Endothelial cell of umbilical vein (primary cell): ENCODE measurements at places on chromosomes 2 and 18. TPM values are rescaled to one million over a fixed set of nuclear protein-coding genes. Genes with fewer than 3 reads are reported as not detected.

Gene VWC2L
- total RNA-seq = not detected in 2 replicates

DNA sequence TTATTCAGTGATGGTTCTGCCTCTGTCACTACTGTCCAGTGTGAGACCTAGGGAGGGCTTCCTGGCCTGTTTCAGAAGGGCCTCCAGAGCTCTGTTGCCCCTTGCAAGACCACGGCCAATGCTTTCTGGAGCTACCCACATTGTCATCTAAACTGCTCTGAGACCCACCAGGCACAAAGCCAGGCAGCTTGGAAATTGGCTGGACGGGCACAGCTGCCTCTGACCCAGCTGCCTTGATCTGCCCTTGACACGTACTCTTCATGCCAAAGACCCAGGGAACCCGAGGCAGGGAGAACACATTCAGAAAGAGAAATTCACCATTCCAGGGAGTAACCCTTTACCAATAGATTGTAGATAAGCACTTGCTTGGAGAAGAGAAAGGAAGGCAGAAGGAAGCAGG, 183.7 kb upstream of the SIX2 start:
- DNase-seq = no peak

DNA sequence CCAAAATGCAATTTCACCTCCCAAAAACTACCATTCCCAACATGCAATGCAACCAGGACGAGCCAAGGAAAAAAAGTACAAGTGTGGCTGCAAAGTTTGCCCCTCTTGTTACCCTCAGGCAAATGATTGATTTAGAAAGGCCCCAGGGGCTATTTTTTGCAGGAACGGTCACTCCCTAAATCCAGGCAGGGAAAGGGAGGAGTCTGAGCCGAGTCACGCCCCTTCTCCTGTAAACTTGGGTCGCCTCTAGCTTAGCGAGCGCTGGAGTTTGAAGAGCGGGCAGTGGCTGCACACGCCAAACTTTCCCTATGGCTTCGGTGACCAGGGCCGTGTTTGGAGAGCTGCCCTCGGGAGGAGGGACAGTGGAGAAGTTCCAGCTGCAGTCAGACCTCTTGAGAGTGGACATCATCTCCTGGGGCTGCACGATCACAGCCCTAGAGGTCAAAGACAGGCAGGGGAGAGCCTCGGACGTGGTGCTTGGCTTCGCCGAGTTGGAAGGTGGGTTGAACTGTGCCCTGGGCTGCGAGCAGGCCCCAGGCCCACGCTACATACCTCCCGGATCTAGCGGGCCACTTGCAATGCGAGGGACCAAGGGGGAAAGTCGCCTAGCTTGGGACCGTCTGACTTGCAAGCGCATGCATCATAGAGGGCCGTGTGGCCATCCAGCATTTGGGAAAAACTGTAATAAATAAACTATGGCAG, at the start of gene GALM:
Gene GALM, plus strand, starts transcription at position 261 of the 702 bp plus-strand sequence. Its CDS starts 48 bp downstream, at position 309.
- peak; percentile 92 for DNase-seq

DNA sequence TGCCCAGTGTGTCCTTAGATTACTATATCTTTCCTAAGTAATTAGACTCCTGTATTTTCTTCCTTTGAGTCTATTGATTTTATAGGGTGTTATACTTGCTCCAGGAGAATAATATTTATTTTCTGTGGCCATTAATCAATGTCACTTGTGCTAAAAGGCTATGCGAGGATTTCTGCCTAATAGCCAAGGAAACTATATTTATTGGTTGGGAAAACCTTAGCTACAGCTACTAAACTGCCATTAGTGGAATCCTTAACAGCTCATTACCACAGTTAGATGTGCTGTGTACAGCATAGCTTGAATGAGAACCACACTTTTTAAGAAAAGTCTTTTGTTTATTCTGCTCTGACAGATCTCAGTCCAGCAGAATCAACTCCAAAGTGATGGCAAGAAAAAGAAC, 537.3 kb downstream of the ERBB4 start:
- no peak for DNase-seq

- DNase-seq = no peak
Measured at GRCh38 chr18:79523736-79524180, 128.0 kb downstream of the NFATC1 start.

Gene PHLPP1
- total RNA-seq = 10.8 and 11.2 TPM in 2 replicates

DNA sequence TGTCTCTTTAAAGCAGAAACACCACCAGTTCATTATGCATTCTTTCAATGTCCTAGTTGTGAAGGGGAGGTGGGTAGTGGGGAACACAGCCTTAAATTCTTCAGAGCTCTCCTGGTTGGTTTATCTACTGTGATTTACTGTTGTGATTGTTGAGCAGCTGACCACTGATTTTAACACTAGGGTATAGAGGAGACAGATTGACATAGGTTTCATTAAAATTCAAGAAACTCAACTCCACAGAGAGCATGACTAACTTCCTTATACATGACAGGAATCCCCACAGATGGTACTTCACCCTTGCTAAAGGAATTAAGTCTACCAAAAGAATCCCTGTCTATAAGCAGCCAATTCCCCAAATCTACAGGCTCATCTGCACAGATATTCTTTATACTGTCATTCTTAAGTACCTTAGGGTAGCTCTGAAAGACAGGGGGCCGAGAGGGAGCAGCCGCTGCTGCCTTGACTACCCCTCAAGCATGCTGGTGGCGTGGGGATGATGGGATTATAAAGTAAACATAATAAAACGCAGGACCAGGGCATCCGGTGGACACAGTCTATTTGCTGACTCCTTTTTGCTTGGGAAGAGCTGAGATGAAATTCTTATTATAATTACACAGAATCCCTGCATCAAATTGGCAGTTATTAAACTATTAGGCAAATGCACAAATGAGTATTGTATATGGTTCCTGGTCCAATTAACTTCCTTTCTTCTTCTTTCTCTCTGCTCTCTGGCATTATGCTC, 1377.6 kb upstream of the PIK3C3 start:
- DNase-seq = no peak
